ENCODE measurements at places on chromosomes 12 and 14.

GRCh38 chr14:105527826-105528585 lies 1.6 kb downstream of the TMEM121 start:
- DNase-seq: peak; percentile 70

DNA sequence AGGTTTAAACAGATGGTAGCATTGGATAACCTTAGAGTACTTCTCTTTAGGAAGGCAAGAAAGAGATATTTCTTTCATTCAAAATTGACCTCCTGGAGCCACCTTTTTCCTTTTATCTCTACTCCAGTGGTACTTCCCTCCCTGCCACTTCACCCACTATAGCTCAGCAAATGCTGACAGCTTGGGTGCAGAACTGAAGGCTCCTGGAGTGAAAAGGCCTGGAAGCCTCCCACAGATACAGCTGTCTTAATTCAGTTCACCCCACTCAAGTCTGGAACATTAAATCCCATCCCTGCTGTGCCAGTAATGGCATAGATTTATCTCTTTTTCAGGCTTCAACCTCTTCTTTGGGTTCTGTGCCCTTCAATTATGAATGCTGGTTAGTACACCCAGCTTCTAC lies 140.3 kb downstream of the NEDD1 start:
- no peak for DNase-seq

- no peak for DNase-seq
Measured at GRCh38 chr12:113474635-113475436, 3.2 kb upstream of the LHX5 start.

DNA sequence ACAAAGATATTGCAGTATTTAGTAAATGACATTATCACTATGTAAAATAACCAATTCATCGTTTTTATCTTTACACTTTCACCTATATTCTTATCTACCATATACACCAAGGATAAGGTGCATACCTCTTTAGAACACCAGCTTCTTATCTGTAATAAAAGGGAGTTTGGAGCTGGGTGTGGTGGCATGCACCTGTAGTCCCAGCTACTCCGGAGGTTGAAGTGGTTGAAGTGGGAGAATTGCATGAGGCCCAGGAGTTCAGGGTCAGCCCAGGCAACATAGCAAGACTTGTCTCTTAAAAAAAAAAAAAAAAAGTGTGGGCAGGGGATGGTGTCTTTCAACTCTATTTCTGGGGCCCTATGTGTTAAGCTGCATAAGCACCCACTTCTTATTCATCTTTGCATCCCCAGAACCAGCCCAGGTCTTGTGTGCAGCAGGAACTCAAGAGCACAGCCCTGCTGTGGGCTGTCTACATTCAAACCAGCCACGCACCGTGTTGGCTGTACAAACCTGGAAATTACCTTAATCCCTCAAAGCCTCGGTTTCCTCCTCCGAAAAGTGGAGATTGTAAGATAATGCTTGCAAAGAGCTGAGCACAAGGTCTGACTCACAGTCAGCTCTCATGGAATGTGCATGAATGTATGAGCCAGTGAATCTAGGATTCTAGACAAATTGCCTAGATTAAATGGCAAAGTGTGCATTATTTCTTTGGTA lies 256.6 kb upstream of the FOXN3 start:
- DNase-seq: no peak

DNA sequence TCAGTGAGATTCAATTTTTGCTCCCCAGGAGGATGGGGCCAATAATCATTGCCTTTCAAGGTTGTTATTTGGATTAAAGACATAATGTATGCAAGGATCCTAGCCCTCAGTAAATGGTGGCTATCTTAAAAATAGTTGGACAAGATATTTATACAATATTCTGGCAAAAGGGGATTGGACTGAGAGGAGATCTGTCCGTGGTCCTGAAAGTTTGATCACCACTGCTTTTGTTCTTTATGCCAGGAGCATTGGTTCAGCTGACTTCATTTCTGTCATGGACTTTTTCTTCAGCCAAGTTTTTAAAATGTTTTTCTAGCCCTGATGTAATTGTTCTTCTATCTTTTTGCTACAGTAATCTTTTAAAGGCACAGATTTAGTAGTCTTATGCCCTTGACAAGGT lies 70.2 kb upstream of the TCL1A start:
- no peak for DNase-seq

DNA sequence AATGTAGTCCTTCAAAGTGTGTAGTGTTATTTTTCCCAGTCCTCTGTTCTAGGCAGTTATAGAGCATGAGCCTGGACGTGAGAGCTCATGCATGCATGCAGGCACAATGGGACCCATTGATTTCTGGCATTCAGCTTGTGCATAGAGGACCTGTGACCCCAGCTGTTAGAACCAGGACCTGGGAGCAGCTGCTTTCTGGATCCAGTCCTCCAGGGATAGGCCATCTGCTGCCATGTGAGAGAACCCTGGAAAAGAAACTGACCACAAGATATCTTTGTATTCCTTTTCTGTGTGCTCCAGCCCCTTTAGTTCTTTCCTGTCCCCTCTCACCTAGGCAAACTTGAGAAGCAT lies 76.9 kb downstream of the SUSD6 start:
- no peak for DNase-seq

DNA sequence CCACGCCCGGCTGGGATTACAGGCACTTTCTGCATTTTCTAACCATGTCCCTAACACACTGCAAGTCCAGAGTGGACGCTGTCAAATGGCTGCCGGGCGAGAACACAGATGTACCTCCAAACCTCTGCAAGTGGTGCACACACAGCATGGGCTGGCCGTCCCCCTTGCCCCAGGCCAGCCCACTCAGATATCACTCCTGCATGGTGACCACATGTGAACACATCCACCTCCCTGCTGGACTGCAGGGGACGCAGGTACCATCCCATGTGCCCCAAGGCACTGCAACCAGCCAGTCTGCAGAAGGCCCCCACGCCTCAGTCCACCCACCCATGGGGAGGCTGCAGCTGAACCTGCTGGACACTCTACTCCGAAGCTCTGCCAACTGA lies 14.0 kb downstream of the BRF1 start:
- no peak for DNase-seq

DNA sequence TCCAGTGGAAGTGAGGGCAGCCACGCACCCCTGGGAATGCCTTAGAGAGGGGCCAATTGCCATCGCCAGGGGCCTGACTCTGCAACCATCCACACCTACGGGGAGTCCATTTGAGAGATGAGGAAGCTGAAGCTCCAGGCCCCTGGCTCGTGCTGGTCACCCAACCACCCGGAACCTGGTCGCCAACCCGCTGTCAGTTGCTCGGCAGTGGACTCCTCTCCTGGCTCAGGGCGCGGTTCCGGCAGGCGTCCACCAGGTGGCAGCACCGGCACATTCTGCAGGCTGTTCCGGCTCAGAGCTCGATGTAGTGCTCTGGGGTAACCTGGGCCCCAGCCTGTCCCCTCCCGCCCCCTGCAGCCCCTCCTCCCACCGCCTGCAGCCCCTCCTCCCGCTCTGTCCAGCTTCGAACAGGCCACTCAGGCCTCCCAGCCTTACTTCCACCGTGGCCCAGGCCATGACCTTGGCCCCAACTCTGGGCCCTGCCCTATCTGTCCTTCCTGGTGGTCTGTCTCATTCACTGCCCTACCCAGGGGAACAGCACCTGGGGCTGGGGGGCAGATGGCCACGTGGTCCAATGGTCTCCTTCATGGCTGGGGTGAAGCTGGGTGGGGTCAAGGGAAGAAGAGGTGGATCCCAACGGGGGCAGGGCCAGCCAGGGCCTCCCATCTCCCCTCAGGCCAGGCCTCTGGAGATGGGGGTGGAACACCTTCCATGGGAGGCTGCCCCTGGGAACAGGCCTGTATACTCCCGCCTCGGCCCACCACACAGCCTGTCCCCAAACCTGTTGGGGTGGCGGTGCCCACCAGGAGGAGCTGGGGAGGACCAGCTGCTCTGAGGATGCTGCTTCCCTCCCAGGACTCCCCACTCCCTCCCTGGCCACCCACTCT lies 15.7 kb downstream of the SIVA1 start:
- peak; percentile 84 for DNase-seq

- DNase-seq: no peak
Measured at GRCh38 chr12:132490422-132491137, 629 bp downstream of the FBRSL1 start.

GRCh38 chr14:98994561-98994960 lies 277.4 kb downstream of the BCL11B start:
- no peak for DNase-seq

- no peak for DNase-seq
Measured at GRCh38 chr12:57128519-57129247, 400 bp downstream of the LRP1 start.

DNA sequence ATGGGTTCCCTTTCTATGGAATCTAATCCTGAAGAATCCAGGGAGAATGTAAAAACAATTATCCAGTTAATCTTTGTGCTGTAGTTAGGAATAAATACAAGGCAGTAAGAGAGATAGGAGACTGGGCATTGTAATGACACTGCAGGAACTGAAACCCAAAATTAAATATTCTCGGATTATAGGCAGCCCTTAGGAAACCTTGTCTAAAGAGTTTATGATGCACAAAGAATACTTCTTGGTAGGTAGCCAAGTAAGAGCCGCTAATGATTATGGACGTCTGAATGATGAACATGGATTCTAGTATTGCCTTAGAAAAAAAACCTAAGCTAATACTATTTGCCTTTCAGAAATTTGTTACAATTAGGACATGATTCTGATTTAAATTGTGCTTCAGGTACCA lies 165.4 kb upstream of the LRIG3 start:
- DNase-seq: no peak

DNA sequence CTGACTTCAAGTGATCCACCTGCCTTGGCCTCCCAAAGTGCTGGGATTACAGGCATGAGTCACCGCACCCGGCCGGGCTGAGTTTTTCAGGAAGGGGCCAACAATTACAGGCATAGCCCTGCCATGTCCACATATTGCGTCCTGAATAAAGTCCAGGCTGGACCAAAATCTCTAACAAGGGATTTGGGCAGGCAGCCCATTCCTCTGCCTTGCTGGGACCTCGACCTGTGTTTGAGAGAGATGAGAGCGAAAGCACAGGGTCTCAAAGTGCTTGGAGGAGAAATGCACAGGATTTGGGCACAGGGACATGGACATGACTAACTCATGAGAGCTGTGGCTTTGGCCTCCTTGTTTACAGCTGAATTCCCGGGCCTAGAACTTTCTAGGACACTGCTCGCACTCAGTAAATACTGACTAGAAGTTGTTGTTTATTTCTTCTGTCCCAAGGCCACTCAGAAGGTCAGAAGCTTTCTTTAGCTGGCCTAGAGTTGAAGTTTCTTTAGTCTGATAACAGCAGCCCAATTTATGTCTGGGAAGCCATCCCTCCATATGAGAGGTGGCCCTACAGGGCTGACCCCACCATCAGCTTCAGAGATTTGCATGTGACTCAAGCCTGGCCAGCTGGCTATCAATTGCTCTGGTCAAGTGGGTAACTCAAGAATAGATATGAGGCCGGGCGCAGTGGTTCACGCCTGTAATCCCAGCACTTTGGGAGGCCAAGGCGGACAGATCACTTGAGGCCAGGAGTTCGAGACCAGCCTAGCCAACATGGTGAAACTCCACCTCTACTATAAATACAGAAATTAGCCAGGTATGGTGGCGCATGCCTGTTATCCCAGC lies 11.7 kb downstream of the CAMKK2 start:
- no peak for DNase-seq

- no peak for DNase-seq
Measured at GRCh38 chr14:54639611-54640010, 72.7 kb downstream of the SAMD4A start.

GRCh38 chr14:61334197-61334701 lies 12.9 kb downstream of the PRKCH start:
- DNase-seq: no peak

GRCh38 chr12:32230613-32230993 lies 124.0 kb downstream of the BICD1 start:
- DNase-seq: no peak

GRCh38 chr12:91630083-91630482 lies 447.5 kb upstream of the DCN start:
- no peak for DNase-seq

GRCh38 chr14:67416810-67417209 lies 4.8 kb upstream of the PLEK2 start:
- no peak for DNase-seq

- DNase-seq: no peak
Measured at GRCh38 chr12:78645956-78646355, 218.6 kb upstream of the SYT1 start.

DNA sequence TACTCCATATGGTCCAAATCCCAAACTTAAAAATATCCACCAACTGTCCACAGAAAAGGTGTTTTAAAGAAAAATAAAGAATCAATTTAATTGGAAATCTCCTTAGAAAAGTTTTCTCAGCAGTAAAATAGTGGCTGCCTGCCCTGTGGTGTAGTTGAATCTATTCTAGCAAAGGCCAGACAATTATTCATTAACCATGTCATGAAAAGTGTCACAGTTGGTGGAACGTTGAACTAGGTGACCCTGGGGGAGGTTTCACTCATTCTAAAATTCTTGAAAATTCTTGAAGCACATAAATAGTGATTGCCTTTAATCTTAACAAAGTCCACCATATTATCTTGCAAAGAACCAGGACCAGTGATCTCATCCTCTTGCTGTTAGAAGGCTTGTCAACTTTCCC lies 78.4 kb upstream of the GZMB start:
- DNase-seq: no peak

- DNase-seq: no peak
Measured at GRCh38 chr12:96246926-96247505, 52.8 kb downstream of the ELK3 start.

DNA sequence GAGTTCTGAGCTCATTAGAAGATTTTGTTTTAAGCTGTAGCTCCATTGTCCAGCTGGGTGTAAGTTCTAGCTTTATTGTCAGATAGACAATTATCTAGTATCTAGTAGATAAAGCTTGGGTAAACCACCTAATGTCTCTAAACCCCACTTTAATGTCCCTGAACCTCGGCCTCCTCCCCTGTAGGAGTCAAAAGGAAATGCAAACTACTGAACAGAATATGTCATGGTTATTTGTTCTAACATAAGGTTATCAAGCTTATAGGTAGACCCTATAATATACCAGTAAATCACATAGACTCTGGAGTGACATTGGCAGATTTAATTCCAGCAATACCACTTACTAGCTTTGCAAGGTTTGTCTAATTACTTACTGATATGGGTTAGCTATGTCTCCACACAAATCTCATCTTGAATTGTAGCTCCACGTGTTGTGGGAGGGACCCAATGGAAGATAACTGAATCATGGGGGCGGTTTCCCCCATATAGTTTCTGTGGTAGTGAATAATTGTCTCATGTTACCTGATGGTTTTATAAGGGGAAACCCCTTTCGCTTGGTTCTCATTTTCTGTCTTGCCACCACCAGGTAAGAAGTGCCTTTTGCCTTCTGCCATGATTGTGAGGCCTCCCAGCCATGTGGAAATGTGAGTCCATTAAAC lies 29.4 kb downstream of the BCAT1 start:
- no peak for DNase-seq

Data from T follicular helper cell (primary cell).